ENCODE measurements at places on chromosomes 5 and 9. TPM values are rescaled to one million over a fixed set of nuclear protein-coding genes. Genes with fewer than 3 reads are reported as not detected.

C5orf63 gene
- 4.1 TPM for total RNA-seq

CDC20B gene
- not detected for total RNA-seq

MARCHF3 gene
- total RNA-seq = 0.96 TPM

AMBP gene
- 7.7 TPM for total RNA-seq

NPR3 gene
- 14.8 TPM for total RNA-seq

PFDN1 gene
- total RNA-seq = 92.7 TPM

PAM gene
- 24.9 TPM for total RNA-seq

PCDHA8 gene
- total RNA-seq = not detected

STPG3 gene
- not detected for total RNA-seq

SH3PXD2B gene
- 17.8 TPM for total RNA-seq

SLC36A3 gene
- not detected for total RNA-seq

FOXI1 gene
- total RNA-seq = not detected

UBE2QL1 gene
- total RNA-seq = 0.15 TPM

NOXA1 gene
- total RNA-seq = 1.7 TPM

CYSRT1 gene
- 4.0 TPM for total RNA-seq

CNTNAP3 gene
- 11.2 TPM for total RNA-seq

PCDHGB7 gene
- 0.07 TPM for total RNA-seq

SLC6A18 gene
- not detected for total RNA-seq

SAPCD2 gene
- 28.0 TPM for total RNA-seq

MSX2 gene
- total RNA-seq = 5.9 TPM

MAN2A1 gene
- 17.3 TPM for total RNA-seq

RANBP3L gene
- total RNA-seq = not detected

MZB1 gene
- not detected for total RNA-seq

SH3TC2 gene
- 0.59 TPM for total RNA-seq

MOB3B gene
- total RNA-seq = 7.0 TPM
